ENCODE measurements at places on chromosomes 12 and 14.

GRCh38 chr14:77580964-77581505 is 35.4 kb downstream of the SPTLC2 start:
- DNase-seq = peak; percentile 73

- DNase-seq = no peak
Measured at GRCh38 chr12:67045650-67046049, 223.5 kb upstream of the CAND1 start.

- no peak for DNase-seq
Measured at GRCh38 chr12:21221778-21222177, 90.8 kb downstream of the SLCO1B1 start.

- peak; percentile 71 for DNase-seq
Measured at GRCh38 chr12:52582971-52583456, 9.4 kb upstream of the KRT74 start.

GRCh38 chr14:31834616-31835015 is 242.5 kb upstream of the ARHGAP5 start:
- DNase-seq = no peak

GRCh38 chr12:53803703-53804102 is 51.9 kb upstream of the CISTR start:
- no peak for DNase-seq

GRCh38 chr12:24172031-24172772 is 222.7 kb upstream of the SOX5 start:
- peak; percentile 90 for DNase-seq

- DNase-seq = no peak
Measured at GRCh38 chr12:39239490-39240486, 203.1 kb downstream of the KIF21A start.

- DNase-seq = no peak
Measured at GRCh38 chr14:34348592-34348991, 113.4 kb downstream of the SPTSSA start.
